H9 (cell line): ENCODE measurements at places on chromosomes 2 and 18. TPM values are rescaled to one million over a fixed set of nuclear protein-coding genes. Genes with fewer than 3 reads are reported as not detected.

- no peak for DNase-seq
These were observed 2.8 kb upstream of the GPR45 start for GRCh38 chr2:105238664-105239240.

GRCh38 chr2:177812713-177813396 lies 259.7 kb downstream of the PDE11A start:
- DNase-seq = no peak

The CYP27C1 gene
- total RNA-seq = 2.3 TPM in 2 replicates

The SNRPD1 gene
- total RNA-seq = 174 and 178 TPM in 2 replicates

- peak; percentile 75 for DNase-seq
These were observed 21.1 kb upstream of the LYPD6B start for GRCh38 chr2:149017116-149017985.
